Stimulated activated CD4-positive, alpha-beta T cell treated with anti-CD3 and anti-CD28 coated beads, Interleukin-4, amount 100 ng/mL, for 4 hours (primary cell): ENCODE measurements at places on chromosomes 7 and 10.

GRCh38 chr7:6178298-6179029 lies 94.0 kb downstream of the CYTH3 start:
- no peak for DNase-seq

GRCh38 chr7:99489235-99489634 lies 10.8 kb downstream of the ZNF394 start:
- no peak for DNase-seq

DNA sequence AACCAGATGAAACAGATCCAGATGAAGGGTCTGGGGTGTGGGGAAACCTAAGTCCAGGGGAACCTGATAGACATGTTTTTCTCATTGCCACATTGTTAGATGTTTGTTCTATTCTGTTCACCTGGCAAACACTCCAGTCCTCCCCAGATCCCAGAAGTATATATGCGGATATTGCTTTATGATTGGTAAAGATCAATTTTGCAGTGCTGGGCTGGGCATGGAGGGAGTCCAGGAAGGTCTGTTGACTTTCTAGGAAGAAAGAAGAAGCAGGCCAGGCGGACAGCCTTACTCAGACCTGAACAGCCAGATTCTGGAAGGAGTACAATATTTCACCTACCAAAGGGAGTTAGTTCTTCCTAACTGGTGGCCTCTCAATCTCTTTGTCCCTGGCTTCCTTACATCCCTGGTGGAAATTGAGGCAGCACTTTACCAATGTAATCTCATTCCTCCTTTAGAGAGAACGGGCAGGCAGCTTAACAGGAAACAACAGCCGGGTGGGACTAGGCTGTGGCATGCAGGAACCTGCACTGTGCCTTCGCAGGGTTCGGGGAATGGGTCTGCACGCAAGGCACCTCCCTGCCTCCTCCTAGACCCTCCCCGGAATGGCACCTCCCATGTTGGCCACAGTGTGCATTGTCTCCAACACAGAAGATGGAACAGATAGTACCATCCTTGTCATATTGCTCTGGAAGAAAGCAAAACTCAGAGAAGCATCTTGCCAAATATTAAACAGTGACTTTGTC lies 930 bp downstream of the GIMAP6 start:
- peak; percentile 52 for DNase-seq

DNA sequence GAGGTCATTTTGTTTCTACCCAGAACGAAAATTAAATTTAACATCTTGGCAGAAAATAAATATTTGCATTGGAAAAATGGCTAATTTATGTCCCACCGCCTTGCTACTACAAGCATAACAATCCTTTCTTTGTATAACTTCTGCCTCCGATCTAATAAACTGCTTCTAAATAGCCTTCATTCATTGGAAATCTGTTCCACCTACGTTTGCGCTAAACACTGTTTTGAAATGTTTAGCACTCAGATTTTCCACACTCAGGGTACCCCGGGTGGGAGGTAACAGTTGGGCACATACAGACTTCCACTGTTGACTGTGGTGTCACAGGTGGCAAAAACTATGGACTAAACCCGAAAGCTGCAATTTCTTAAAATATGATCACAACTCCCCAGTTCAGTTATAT lies 96.4 kb downstream of the FGFR2 start:
- no peak for DNase-seq

- DNase-seq, result no peak
Measured at GRCh38 chr10:51272555-51272954, 198.3 kb downstream of the PRKG1 start.

GRCh38 chr7:93574646-93575554 lies at the start of gene CALCR:
Gene CALCR (minus strand): TSS chr7:93574724. CDS start chr7:93486981, 87,743 bp downstream.
- DNase-seq, result no peak
